Effector CD4-positive, alpha-beta T cell (primary cell): ENCODE measurements at places on chromosomes 5 and 9.
A peak's percentile ranks its signal among the peaks of the same experiment; 100 is the strongest.

DNA sequence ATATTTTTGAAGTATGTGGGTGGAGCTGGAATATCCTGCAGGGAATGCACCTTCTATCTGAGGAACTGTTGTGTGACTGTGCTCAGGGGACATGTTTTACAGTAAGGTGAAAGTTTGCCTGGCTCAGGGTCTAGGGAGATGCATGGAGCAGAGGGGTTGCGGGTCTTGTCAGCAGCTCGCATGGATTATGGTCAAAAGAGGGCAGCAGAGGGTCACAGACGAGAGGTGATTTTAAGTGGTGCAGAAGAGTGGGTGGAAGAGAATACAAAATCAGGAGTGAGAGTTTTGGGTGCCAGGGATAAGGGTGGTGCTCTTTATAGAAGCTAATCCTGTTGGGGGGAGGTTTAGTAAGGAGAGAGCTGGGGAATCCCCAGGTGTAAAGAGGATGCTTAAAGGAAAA lies 53.5 kb upstream of the GRIN3A start:
- no peak for DNase-seq

GRCh38 chr9:99809586-99810319 lies 11.9 kb upstream of the NR4A3 start:
- no peak for DNase-seq

DNA sequence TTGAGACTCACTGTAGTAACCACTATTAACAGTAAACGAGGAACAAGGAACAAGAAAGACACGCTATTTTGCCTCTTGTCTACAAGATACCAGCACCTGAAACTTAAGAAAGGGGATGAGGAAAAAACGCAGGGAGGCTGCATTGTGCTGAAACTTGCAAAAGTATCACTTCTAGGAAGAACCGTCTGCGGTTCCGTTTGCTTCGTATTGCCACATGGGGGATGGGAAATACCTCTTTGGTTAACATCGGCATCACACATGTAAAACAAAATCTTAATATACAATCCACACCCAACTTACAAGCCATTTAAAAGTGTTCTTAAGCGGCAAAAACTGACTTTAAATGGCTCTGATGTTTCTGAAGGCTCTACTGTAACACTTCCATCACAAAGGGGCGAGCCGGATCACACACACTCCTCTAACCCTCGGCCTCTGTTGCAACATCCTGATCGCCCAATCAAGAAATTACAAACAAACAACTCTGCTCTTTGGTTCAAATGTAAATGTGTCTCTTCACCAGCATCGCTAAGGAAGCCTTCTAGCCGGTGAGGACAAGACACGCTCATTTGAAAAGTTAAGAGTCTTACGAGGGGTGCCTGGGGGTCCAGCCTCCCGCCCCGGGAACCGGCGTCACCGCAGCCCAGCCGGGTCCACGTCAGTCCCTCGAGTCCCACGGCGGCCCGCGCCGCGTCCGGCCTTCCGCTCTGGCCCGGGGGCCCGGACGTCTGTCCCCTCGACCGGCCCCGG lies 621 bp downstream of the SEC16A start:
- DNase-seq = peak; percentile 21

DNA sequence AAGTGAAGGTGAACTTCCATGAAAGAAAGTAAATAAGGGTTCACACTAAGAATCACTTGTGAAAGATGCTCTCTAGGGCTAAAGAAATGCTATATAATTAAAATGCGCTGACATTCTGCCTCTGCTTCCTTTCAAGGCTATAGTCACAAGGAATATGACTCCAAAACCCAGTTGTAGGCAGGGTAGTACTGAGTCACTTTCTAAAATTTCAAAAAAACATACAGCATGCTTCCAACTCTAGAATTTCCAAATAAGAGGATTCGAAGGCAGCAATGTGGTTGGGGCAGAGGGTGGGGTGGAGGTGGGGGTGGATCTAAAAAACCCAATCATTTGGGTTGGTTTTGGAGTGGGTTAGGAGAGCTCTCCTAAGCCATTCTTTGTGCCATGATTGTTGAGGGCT lies 84.6 kb downstream of the HMHB1 start:
- no peak for DNase-seq

GRCh38 chr9:135703726-135704125 lies 1.7 kb downstream of the KCNT1 start:
- DNase-seq = no peak

GRCh38 chr9:130866474-130866965 lies 30.1 kb downstream of the QRFP start:
- peak; percentile 26 for DNase-seq

- DNase-seq = no peak
Observed at GRCh38 chr5:30100929-30101328, 1092.6 kb upstream of the CDH6 start.

- no peak for DNase-seq
Observed at GRCh38 chr5:143040622-143041021, 270.4 kb downstream of the ARHGAP26 start.

DNA sequence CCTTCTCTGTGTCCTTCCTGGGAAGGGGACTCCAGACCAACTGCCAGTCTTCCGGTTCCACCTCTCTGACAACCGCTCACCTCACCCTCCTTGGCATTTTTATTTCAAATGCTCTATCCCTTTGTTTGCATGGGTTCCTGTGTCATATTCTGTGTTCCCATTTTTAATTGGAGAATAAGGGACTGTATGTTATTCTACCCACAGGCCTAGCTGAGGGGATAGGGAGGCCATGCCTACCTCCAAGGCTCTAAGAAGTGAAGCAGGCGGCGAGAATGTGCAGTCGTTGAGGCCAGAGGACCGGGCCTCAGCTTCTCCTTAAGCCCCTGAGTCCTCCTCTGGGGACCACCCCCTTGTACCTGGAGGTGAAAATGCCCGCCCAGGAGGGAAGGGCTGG lies 936 bp upstream of the WDR5 start:
- DNase-seq = no peak

- DNase-seq = no peak
Observed at GRCh38 chr5:6786786-6787495, 73.7 kb downstream of the TENT4A start.

- DNase-seq = no peak
Observed at GRCh38 chr5:139655727-139656271, 7.7 kb downstream of the CXXC5 start.

DNA sequence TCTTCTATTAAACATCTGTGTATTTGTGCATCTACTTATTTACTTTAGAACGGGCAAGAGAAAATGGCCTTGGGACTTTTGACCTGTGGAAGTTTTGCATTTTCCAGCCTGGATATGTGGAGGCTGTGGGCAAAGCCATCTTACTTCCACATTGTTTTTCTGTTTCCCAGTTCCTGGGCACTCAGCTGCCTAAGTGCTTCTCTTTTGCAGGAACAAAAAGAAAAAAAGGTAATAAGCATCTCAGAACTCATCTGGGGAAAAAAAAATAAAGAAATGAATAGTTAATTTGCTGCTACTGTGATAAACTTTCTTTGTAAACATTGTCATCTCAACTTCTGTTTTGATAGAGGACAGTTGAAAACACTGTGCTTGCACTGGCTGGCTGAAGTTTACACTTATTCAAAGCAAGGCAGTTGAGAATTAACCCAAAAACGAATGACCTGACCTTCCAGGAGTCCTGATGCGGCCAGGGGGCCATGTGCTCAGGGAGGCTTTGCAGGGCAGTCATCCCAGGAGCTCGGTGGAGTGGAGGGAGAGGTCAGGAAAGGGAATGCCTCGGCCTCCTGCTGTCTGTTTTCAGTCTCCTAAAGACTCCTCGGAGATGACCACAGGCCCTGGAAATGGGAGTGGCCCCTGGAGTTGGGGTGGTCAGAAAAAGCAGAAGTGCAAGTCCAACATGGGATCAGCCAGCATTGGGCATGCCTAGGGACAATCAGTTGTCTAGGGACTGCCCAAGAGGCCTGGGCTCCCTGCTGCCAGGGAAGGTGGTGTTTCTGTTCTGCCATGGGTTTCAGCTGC lies 75.5 kb downstream of the RAI14 start:
- DNase-seq = no peak

- no peak for DNase-seq
Observed at GRCh38 chr9:90878562-90878961, 76.9 kb downstream of the SYK start.

- no peak for DNase-seq
Observed at GRCh38 chr9:20479419-20480155, 142.7 kb downstream of the MLLT3 start.

DNA sequence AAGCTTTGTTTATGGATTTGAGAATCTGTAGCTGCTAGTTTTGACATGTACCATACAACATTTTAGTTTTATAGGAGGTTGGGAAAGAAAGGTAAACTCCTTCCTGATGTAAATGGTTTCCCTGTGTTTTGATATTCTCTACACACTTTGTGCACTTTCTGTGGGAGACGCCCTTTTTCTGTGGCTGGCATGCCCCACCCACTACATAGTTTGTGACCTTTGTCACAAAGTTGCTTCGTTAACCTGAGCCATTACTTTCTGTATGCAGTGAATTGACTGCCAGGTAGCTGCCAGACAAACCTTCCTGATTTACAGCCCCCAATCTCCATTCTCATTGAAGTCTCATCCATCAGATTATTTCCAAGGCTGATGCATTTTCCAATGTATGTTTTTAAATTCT lies 90.6 kb downstream of the NLN start:
- no peak for DNase-seq

GRCh38 chr5:122916490-122916889 lies 71.1 kb downstream of the SNX24 start:
- DNase-seq = no peak

- no peak for DNase-seq
Observed at GRCh38 chr9:98880311-98881015, 63.2 kb upstream of the COL15A1 start.

DNA sequence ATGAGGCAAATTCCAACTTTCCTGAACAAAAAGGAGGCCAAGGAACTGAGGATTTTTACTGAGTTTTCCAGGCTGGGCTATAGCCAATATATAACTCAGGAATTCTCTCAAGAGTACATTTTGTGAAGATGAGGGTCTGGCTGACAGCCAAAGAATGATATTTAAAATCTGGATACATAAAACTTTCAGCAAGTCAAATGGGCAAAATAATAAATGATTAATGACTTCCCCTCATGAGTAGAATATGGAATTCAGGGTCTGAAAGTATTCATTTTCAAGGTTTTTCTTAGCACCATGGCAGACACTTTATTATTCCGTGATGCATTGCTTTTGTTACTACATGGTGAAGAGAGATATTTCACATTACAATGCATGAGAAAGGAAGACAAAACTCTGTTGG lies 7.8 kb downstream of the FAM81B start:
- no peak for DNase-seq

- DNase-seq = no peak
Observed at GRCh38 chr5:168676501-168676900, 97.3 kb upstream of the PANK3 start.

DNA sequence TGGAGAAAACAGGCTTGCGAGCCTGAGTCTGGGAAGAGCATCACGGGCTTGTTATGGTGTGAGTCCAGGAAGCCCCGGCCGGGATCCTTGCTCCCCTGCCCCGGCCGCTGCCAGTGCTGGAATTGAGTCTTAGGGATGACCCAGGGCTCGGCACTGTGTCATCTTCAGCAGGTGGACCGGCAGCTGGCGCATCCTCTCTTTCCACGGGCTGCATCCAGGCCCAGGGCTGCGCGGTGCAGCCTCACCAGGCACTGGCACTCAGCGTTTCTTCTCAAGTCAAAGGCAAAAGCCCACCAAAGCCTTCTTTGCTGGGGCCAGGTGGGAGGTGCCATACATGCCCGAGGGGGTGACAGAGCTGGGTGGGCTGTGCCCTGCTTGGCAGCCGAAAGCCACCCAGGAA lies 46.6 kb downstream of the COL5A1 start:
- no peak for DNase-seq

DNA sequence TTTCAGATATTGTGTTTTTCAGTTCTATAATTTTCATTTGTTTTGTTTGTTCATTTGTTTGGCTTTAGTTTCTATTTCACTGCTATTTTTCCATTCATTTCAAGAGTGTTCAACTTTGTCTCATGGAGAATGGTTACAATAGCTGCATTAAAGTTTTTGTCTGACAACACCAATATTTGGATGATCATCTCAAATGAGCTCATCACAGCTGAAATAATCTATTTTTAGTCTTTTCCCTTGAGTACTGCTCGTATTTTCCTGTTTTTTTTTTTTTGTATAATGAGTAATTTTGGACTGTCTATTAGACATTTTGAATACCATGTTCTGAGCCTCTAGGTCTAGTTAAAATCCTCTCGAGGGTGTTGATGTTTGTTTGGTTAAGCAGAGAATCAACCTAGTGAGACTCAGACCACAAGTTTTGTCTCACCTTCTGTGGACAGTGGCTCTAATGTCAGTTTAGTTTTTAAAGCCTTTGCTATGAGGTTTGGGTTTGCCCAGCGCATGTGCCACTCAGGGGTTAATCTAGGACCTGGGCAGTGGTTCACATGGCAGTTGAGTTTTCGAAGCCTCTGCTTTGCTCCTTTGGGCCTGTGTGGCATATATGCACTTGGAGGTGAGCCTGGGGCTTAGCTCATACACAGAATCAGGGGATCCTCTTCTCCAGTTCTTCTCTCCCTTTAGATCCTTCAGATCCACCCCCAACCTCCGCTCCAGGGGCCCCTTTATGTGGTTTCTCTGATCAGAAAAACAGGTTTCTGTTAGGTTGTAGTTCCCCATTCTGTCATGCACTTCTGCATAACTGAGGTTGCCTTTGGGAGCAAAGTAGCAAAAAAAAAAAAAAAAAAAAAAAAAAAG lies 79.8 kb downstream of the ARSB start:
- DNase-seq = no peak

- no peak for DNase-seq
Observed at GRCh38 chr9:115400796-115401195, 282.8 kb upstream of the TNC start.

GRCh38 chr9:76032038-76032796 lies 141.7 kb downstream of the PCSK5 start:
- no peak for DNase-seq

DNA sequence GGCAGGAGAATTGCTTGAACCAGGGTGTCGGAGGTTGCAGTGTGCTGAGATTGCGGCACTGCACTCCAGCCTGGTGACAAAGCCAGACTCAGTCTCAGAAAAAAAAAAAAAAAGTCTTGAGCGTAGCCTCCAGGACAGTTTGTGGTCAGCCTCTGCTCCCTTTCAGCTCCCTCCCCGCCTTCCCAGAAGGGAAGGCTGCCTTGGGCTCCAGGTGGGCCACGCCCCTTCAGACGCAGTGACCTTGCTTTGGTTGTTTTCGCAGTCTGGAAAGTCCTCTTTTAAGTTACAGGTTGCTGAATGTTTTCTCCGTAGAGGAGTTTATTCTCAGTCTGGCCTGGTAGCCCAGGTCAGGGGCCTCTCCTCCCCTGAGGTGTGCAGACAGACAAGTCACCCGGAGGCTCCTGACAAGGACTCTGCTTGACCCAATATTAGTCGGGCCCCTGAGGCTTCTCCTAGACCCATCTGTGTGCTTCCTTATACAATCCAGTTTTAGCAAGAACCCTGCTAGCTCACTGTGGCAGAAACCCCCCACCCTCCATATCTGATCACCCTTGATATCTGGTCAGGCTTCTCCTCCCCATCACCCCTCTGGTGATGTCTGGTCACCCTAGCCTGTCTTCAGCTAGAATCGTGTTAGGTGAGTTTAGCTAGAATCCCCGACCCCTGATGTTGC lies 31.6 kb upstream of the N4BP3 start:
- no peak for DNase-seq

GRCh38 chr5:68528821-68529273 lies 313.3 kb downstream of the PIK3R1 start:
- DNase-seq = no peak

GRCh38 chr5:145347026-145347616 lies 488.0 kb downstream of the PRELID2 start:
- no peak for DNase-seq
